Activated CD8-positive, alpha-beta memory T cell treated with anti-CD3 and anti-CD28 coated beads, Interleukin-2, amount 50 U/mL, for 48 hours (primary cell): ENCODE measurements at places on chromosomes 6 and 20.

GRCh38 chr6:24207413-24207812 lies 81.4 kb downstream of the NRSN1 start:
- no peak for DNase-seq

GRCh38 chr6:68760941-68761676 lies 126.0 kb downstream of the ADGRB3 start:
- no peak for DNase-seq

DNA sequence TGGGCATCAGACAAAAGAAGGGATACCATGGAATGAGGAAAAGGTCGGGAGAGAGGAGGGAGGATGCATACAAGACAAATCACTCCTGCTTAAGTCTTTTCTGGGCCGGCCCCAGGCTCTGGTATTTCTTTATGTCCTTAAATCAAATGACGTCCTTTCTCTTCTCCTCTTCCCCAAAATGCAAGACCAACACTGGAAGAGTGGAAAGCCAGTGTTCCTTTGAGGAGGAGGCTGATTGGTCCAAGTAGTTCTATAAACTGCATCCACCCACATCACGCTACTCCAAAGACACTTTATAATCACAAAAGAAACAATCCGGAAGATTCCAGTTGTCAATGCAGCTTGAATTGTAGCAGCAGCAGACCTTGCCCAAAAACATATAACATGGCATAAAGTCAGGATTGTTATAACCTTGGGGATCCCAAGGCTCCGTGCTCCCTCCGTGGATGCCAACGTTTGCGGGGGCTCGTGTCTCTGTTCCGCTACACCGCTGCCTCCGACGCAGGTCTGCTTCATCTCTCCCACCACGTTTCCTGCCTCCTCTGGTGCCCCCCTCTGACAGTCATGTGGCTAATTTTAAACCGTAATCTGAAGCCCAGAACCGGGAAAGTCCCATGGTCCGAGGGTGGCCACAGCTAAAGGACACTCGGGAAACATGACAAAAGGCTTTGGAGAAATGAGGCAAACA lies 47.1 kb downstream of the MCUR1 start:
- DNase-seq: peak; percentile 67

- peak; percentile 53 for DNase-seq
Measured at GRCh38 chr6:72748759-72749158, 126.9 kb downstream of the KCNQ5 start.

DNA sequence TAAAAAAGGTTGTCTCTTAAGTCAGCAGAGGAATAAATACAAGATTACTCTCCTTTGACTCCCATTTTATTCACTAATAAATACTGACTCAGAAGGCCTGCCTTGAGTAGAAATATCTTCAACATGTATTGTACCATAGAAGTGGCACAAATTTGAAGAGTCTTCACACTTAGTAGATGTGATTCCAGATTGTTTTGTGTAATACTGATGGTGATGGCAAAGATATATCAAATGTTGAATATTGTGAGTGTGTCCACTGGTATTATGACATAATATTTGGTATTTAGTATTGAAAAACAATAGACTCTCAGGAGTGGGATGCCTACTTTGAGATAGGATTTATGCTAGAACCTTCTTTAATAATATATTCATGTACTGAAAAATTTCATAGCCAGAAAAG lies 7.0 kb downstream of the ADGRB3 start:
- DNase-seq: no peak

- no peak for DNase-seq
Measured at GRCh38 chr6:30935018-30935417, 3.0 kb upstream of the SFTA2 start.

- peak; percentile 74 for DNase-seq
Measured at GRCh38 chr6:142301651-142302391, at the start of gene ADGRG6. ADGRG6 (plus strand) TSS chr6:142302007; CDS start chr6:142302330, 323 bp downstream.

- DNase-seq: no peak
Measured at GRCh38 chr6:163175301-163175700, 239.2 kb upstream of the QKI start.

GRCh38 chr6:32885698-32886286 lies 31.8 kb downstream of the PSMB9 start:
- DNase-seq: no peak

GRCh38 chr6:10585209-10585845 lies 64.2 kb downstream of the GCNT2 start:
- no peak for DNase-seq

DNA sequence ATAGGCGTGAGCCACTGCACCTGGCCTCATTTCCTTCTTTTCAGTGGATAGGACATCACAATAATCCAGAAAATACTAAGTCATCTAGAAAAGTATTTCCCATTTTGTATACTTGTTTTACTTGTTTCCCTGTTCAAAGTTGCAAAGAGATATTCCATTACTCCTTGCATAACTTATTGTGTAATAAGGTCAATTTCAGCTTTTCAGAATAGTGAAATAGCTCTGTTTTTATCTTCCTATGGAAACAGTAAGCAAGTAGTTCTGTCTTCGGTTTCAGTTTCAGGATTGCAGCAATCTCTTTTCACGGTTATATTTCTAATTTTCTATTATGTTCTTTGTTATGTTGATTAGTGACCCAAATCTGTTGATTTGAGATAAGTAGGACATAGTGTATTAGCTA lies 6.0 kb downstream of the STX11 start:
- DNase-seq: no peak

DNA sequence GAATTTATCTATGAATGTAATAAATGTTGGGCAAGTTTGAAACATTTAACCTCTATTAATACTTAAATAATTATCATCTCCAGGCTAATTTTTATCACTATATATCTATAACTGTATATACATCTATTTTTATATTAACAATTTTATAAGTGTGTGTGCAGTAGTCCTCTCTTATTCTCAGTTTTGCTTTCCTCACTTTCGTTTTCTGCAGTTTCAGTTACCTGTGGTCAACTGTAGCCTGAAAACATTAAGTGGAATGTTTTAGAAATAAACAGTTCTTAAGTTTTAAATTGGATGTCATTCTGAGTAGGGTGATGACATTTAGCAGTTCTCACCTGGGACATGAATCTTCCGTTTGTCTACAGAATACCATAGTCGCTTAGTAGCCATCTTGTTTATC lies 379.4 kb upstream of the MAN1A1 start:
- DNase-seq: no peak

DNA sequence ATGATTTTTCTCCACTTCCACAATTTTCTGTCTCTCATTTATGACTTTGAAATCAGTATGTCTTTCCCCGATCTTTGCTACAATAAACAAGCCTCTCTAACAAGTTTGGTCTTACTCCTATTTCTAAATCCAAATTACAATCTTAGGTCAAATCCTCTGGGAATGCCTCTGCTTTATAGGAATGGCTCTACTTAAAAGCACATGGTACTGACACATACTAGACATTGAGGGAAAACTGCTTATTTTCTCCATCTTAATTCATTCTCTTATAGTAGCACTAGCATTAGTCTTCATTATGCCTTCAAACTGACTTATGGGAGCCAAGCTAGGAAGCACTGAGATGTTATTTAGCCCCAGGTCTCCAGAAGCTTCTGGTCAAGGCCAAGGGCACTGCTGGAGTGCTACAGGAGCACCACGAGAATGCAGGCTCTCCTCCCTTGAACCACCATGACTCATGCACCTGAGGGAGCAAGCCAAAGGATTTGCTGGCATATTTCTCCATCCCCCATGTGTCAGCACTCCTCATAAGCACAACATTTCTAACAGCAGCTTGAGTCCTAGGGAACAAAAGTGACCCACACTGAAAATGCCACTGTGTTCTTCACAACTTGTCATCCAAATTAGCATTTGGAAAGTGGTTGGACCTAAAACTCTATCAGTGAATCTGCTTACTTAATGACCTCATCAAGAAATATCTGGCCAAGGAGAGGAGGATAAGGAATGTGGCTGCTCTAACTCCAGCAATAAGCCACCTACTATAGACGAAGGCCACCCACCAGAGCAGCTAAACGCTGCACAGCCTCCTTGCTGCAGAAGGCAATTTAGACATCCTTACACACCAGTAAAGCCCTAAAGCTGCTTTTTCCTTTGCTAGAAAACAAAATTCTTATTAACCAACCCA lies 156.8 kb upstream of the KCNQ5 start:
- no peak for DNase-seq

- no peak for DNase-seq
Measured at GRCh38 chr6:151131324-151132007, 108.3 kb upstream of the AKAP12 start.

- DNase-seq: no peak
Measured at GRCh38 chr6:157755746-157756411, 67.2 kb upstream of the SNX9 start.

GRCh38 chr20:55649254-55649653 lies 356.1 kb downstream of the CBLN4 start:
- no peak for DNase-seq

- no peak for DNase-seq
Measured at GRCh38 chr6:157637941-157638662, 184.9 kb upstream of the SNX9 start.

GRCh38 chr6:133241086-133241900 lies at the start of gene EYA4:
EYA4 (plus strand) TSS chr6:133241357; CDS start chr6:133274781, 33,424 bp downstream.
- DNase-seq: no peak

DNA sequence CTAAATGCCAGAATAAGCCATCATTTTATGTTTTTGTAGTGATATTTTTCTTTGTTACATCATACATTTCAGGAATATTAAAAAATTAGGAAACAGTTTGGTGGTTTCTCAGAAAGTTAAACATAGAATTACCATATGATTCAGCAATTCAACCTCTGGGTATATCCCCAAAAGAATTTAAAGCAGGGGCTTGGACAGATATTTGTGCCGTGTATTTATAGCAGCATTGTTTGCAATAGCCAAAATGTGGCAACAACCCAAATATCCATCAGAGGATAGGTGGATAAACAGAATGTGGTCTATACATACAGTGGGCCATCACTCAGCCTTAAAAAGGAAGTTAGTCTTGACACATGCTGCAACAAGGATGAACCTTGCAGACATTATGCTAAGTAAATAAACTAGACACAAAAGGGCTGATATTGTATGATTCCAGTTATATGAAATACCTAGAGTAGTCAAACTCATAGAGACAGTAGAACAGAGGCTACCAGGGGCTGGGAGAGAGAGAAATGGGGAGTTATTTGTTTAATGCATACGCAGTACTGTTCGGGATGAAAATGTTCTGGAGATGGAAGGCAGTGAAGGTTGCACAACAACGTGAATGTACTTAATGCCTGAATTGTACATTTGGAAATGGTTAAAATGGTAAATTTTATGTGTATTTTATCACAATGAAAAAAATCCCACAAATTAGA lies 18.9 kb upstream of the TRAF3IP2 start:
- no peak for DNase-seq

DNA sequence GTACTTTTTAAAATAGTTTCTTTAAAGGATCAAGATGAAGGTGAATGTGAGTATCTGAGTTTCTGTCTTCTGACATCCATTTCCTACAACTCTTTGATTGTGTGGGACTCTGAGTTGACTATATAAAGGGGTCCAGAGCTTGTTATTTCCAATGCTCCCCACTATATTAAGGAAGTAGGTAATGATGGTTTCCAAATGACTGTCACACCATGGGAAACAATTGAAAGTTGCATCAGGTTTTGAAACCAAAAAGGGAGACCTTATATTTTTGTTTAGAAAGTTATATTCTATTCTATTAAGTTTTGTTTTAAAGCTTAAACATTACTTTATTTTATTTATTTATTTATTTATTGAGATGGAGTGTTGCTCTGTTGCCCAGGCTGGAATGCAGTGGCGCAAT lies 11.2 kb downstream of the CASS4 start:
- DNase-seq: no peak

DNA sequence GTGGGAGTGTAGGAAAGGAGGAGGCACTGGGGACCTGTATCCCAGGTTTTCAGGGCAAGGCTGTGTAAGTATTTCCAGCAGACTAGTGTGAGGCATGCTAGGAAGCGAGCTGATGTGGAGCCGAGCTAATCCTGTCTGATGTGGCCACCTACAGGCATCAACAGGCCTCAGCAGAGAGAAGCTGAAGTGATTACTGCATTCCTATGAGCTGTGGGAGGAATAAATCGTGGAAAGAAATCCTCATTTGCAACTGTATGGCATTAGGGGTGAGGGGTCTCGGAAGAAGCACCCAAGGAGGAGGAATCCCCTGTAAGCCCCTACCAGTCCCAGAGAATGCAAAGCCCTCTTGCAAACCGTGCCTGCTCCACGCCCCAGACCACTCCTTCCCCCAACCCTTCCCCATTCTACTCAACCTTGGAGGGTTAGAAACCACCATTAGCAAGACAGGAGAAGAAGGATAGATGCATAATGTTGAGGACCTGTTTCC lies 41.6 kb downstream of the C6orf15 start:
- no peak for DNase-seq

- no peak for DNase-seq
Measured at GRCh38 chr20:40607927-40608326, 81.1 kb downstream of the MAFB start.

GRCh38 chr20:64121586-64121985 lies 14.2 kb upstream of the NPBWR2 start:
- DNase-seq: peak; percentile 38

DNA sequence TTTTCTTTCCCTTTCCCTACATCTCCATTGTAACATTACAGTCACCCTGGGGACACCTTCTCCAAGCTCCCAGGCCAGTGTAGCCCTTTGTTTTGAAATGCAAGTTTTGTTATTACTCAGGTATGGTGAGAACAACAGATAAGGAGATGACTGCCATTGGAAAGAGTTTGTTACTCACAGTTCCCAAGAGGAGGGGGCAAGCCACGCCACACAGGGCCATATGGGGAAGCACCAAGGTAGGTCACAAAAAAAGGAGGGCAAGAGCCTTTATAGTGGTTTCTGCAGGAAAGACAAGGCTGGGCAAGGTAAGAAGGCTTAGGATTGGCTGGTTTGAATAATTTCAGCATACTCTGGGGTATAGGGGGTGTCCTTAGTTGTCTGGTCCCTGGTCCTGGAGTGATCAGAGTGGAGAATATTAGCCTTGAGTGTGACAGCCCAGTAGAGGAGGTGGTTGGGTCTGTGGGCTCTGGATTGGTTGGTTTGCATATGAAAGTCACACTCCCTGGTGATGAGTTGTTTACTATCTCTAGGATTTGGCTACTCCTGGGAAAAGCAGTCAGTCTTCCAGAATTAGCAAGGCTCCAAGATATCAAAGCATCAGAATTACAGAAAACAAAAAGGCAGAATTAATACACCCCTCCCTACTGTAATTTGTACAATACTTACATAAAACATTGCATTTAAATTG lies 33.1 kb upstream of the SMLR1 start:
- no peak for DNase-seq

DNA sequence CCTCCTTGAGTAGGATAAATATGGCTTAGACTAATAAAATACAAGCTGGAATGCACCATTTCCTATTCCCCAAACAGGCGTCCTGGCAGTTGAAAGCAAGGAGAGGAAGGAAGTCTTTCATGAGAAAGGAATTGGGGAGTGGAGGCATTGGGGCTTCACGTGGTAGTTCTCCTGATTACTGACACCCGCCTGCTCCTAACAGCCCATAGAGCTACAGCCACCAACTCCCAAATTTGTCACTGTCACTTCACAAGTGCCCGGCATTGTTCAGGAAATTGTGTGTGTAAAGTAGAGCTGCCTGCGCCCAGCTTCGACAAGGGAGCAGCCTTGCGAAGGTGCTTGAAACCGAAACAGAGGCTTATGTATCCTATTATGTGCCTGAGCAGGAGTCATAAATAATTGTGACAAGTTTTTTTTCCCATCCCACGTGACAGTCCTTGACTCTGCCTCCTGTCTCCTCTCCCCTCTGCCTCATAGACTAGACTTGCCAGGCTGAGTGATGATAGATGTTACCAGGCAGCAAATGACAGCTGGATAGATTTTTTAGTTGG lies 301.7 kb upstream of the ZFP64 start:
- no peak for DNase-seq
